ENCODE measurements at places on chromosomes 5 and 9.

- DNase-seq = no peak
These were observed 10.8 kb downstream of the S1PR3 start for GRCh38 chr9:89001917-89002540.

DNA sequence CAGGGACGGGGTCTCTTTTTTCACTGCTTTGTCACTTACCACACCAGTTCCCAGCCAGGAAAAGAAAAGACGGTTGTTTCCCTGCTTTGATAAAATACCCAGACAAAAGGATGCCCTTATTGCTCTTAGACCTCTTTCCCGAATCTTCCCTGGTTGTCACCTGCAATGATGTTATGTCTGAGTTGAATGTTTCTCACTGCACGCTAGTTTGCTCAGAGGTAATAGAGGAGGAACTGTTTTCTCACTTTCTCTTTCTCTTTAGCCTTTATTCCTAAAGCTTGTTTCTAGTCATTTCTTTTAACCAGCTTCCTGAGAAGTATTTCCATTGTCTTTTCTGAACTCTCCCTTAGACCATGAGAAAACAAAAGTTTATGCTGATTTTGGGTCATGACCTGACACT, 32.9 kb downstream of the ACER2 start:
- no peak for DNase-seq

GRCh38 chr5:72837524-72838096, 21.1 kb downstream of the TNPO1 start:
- DNase-seq = no peak

DNA sequence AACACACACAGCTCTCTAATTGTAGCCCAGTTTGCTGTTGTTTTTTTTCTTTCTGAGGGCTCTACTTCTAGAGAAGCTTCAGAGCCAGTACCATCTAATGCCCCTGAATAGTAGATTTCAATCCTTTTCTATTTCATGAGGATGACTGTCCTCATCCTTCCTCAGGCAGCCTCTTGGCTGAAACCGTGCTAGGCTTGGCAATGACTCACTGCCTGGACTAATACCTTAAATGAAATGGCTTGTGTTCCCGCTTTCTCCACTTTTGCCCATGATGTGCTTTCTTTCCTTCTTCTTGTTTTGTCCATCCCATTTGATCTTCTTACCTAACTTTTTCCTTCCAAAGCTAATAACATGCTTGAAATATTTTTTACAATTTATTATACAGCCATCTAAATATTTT, 80.1 kb downstream of the ITGA1 start:
- no peak for DNase-seq

GRCh38 chr5:126931963-126932660, 98.2 kb downstream of the MARCHF3 start:
- no peak for DNase-seq

GRCh38 chr5:118228489-118228888, 759.9 kb downstream of the DTWD2 start:
- no peak for DNase-seq

All from AG09309 (cell line).